Cerebellum (tissue), 4 donors: ENCODE measurements at places on chromosomes 1 and 21. TPM values are rescaled to one million over a fixed set of nuclear protein-coding genes. Genes with fewer than 3 reads are reported as not detected.

GRCh38 chr1:112513112-112513870, 4.5 kb downstream of the WNT2B start:
- no peak for DNase-seq

DNA sequence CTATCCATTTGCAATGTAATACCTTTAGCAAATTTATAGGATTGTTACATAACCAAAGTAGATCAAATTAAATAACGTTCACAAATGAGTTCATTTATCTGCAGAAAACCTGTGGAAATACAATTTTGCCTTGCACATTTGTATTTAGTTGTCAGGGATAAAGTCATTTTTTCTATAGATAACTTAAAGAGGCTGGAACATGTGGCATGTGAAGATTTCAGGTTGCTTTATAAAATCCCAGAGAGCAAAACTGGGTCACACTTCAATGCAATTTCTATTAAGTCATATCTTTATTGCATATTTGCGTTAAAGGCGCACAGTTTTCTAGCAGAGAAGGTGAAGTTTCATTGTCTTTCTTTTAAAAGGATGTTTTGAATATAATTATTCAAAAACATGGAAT, 342.4 kb downstream of the USP25 start:
- DNase-seq, result no peak

- no peak for DNase-seq
These were observed 12.9 kb downstream of the PPIE start for GRCh38 chr1:39751595-39751994.

- no peak for DNase-seq
These were observed 33.8 kb upstream of the FCRL3 start for GRCh38 chr1:157734321-157734720.

- DNase-seq, result no peak
These were observed 35.5 kb upstream of the DENND1B start for GRCh38 chr1:197810812-197811211.

DNA sequence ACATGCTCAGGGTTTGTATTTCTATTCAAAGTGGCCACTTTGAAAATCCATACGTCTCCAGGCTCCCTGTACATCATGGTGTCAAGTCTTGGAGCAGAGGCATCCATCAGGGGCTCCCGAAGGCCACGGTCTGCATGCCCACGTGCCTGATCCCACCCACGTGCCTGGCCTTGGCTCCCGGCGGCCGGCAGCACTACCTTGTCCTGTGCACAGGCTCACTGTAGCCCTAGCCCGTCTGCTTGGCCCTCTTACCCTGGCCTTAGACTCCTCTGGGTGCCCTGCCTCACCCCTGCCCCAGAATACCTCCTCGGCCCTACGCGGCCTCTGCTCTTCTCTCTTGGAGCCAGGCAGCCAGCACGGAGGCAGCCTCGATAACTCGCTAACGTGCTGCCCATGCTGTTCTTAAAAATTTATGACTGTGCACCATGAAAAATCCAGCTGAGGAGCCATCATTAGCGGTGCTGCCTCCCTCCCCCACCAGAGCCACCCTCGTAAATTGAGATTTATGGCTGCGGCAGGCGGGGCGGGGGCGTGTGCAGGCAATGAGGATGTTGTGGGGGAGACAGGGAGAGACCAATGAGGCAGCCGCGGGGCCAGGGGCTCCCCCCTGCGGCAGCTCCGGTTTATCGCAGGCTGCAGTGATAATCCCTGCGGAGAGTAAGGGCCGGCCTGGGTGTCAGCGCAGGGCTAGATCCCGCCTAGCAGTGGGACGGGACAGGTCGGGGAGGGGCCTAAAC, 24.6 kb downstream of the DMAP1 start:
- no peak for DNase-seq

DNA sequence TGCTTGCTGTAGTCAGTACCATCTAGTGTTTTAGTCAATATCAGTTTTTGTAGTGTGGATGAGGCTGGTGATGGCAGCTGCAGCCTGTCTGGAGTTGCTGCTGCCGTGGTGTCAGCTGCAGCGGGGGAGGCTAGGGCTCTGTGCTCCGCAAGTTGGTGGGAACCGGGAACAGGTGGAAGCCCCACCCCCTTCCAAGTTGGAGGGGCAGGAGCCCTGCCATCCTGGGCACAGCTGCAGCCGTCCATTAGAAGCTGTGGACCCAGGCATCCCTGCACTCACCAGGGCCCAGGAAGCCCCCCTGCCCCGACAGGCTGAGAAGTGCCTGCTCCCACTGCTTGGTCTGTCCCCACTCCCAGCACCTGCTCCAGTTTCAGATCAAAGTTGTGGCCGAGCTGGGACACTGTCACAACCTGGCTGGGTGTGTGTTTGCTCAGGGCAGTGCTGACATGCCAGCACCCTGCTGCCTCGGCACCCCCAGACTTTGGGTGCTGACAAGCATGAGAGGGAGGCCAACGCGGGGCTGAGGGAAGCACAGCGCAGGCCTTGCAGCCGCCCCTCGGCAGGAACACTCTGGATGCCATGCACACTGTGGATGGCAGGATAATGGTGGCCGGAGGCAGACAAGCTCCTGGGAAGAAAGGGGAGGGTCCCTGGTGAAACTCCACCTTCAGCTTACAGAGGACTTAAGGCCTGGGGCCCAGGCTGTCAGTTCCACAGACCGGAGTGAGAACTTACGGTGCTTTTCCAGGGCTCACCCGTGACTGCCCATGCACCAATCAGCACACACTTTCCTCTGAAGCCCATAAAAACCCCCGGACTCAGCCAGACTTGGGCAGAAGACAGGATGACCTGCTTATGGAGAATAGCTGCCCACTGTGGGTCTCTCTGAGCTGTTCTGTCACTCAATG, 86.9 kb downstream of the ADARB1 start:
- DNase-seq, result no peak

- DNase-seq, result no peak
These were observed 75.4 kb downstream of the VWA5B1 start for GRCh38 chr1:20366056-20366462.

The LCE1D gene
- total RNA-seq, result not detected

The LGR6 gene
- 2.9 TPM for total RNA-seq

The TEX38 gene
- not detected for total RNA-seq

The LCE3D gene
- total RNA-seq, result not detected

The SLC9C2 gene
- total RNA-seq, result 3.3 TPM
